ENCODE measurements at places on chromosomes 4 and X.

GRCh38 chr4:20646287-20646686 is 54.0 kb upstream of the PACRGL start:
- no peak for DNase-seq

DNA sequence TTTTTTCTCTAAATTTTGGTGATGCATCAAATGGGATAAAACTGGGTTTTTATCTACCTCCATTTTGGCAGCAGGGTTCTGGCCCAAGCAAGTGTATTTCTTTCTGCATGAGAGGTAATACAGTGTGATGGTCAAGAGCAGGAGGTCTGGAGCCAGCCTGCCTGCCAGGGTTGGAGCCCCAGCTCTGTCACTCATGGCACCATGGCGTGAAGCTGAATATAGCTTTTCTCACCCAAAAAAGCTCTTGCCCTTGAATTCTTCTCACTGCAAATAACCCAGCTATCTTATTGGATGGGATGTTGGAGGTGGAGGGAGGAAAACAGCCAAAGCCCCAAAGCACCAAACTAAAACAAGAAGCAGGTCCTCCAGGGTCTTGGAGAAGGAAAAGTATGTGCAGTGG is 218.4 kb downstream of the ARHGAP10 start:
- DNase-seq, result no peak

DNA sequence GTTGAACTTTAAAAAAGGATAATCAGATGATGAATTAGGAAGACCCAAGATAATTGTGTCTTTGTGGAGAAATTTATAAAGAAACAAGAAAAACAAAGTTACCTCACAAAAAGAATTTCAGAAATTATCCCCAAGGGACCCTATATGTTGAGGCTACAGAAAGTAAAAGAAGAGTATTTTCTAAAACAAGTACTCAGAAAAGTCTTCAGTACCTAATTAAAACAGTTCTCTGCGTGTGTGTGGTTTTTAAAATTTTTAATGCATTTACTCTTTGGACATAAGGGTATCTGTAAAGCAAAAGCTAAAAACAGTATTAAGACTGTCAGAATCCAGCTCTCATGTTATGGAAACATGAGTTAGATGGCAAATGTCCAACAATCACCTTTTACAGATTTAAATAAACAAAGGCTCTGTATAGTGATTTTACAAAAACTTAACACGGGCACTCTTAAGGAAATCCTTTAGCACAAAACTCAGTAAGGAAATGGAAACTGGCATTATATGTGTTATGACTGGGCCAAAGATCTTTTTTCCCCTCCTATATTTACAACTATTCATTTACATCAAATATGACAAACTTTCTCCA is 187.5 kb downstream of the NSUN7 start:
- no peak for DNase-seq

DNA sequence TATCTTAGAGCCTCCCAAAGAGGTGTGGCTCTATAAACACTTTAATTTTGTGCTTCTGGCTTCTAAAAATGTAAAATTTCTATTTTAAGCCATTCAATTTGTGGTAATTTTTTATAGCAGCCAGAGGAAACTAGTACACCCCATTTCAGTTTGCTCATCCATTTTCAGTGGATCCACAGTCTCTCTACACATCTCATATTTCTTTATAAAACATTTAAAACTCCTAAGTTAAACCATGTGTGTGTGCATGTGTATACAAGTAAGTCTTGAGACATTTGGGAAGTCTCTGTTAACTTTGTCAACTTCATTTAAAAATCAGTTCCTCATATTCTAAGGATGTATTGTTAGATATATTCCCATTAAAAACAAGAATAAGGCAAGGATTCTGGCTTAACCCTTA is 273.2 kb downstream of the IL15 start:
- DNase-seq, result no peak

DNA sequence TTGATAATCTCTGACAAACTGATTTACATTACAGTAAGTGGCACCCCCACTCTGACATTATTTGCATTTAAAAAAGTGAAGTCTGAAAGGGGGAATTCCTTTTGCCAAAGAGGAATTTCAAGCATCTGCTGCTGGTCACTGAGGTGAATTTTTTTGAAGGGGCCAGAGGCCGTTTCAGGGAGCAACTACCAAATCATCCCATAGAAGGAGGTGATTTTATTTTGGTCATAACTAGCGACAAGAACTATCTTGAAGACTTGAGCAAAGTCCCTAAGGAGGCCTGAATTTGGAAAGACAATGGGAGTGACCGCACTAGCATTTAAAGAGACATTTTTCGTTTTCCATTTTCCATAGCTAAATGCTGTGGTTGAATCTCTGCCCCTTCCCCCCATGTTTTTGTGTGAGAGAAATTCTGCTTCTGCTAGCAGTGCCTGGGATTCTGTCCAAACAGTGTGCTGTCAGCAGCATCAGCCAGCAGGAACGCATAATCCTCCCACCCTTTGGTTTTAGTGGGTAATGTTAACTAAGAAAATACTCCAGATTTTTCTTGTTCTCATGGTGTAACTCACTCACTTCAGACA is 110.1 kb upstream of the MED14 start:
- no peak for DNase-seq

GRCh38 chrX:25442499-25442898 is 426.7 kb upstream of the ARX start:
- DNase-seq, result no peak

DNA sequence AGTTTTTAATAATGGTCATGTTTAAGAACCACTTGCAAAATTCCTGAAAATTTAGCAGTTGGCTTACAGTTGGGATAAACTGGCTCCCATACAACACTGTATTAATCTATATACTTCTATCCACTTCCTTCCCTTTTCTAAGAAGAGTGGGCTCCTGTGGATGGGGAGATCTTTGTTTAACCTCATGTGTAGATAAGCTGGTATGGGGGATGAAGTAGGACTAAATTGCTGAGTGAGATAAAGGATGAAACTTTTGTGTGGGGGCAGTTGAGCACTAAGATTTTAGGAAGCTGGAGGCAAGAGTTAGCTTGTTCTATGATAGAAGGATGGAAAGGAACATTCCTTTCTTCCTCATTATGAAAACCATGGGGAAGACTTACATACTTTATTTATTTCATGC is 54.6 kb upstream of the ATP8A1 start:
- no peak for DNase-seq

- DNase-seq, result no peak
Observed at GRCh38 chr4:124423160-124423559, 289.4 kb downstream of the ANKRD50 start.

DNA sequence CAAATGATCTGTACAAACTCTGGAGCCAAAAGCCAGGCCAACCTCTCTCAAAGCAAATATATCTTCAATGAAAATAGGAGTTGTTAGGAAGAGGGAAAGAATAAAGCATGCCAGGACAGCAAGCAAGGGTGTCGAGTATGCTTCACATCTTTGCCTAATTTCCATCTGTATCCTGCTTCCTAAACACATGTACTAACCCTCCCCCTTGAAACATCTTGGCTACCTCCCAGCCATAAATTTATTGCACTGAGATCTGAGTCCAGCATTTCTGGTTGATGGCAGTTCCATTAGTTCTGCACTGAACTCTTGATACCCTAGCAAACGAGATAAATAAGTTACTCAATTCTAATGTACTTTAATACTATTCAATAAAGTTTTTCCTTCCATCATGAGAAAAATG is 430.5 kb upstream of the TRAM1L1 start:
- no peak for DNase-seq

- DNase-seq, result no peak
Observed at GRCh38 chr4:107850438-107850837, 25.7 kb downstream of the SGMS2 start.

DNA sequence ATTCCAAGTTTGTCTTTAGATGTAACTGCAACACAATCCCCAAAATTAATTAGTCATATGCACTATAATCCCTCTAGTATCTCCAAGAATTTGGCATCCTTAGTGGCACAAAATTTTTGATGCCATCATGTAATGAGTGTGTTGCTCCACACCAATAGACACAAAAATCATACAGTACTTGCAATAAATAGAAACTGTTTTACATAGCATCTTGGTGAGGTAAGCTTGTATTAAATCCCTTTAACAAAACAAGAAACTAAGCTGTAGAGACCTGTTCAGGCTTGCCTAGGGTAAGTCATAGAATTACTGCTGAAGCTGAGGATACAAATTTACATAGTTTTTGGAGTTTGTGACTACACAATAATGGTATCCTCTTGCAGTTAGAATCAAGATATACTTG is 64.5 kb upstream of the PRSS12 start:
- no peak for DNase-seq

DNA sequence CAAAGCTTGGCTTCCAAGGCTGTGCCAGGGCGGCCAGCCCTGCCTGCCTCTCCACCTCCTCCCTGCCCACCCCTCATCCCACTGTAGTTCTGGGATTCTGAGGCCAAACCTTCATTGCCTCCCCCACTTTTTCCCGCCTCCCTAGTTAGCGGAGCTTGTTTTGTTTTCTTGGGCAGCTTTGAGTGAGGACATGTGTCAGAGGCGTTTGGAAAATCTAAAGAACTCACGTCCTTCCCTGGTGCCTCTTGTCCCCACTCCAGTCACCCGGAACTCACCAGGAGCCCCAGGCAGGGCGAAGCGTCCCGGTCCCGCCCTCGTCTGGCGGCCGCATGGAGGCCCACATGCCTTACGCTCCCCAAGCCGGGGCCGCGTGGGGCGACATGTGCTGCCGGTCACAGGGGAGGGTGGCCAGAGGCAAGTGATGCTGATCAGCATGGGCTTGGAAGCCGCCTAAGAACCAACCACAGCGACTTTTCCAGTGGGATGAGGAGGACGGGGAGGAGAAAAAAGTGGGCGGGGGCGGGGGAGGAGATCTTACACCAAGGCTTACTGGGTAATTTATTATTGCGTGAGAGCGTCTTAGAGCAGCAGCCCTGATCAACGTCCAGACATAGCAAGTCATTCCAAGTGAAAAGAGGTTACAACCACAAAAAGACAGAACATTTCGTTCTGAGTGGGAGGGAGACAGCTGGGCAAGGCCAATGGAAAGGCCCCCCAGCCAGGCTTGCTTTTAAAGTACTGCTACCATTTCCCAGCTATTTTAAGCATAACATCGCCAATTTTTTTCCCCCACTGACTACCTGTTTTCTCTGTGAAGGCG is 48.5 kb downstream of the PRPS1 start:
- peak; percentile 62 for DNase-seq

- no peak for DNase-seq
Observed at GRCh38 chr4:151665022-151665784, 95.6 kb downstream of the GATB start.

- no peak for DNase-seq
Observed at GRCh38 chr4:47483745-47484144, 1.3 kb upstream of the ATP10D start.

DNA sequence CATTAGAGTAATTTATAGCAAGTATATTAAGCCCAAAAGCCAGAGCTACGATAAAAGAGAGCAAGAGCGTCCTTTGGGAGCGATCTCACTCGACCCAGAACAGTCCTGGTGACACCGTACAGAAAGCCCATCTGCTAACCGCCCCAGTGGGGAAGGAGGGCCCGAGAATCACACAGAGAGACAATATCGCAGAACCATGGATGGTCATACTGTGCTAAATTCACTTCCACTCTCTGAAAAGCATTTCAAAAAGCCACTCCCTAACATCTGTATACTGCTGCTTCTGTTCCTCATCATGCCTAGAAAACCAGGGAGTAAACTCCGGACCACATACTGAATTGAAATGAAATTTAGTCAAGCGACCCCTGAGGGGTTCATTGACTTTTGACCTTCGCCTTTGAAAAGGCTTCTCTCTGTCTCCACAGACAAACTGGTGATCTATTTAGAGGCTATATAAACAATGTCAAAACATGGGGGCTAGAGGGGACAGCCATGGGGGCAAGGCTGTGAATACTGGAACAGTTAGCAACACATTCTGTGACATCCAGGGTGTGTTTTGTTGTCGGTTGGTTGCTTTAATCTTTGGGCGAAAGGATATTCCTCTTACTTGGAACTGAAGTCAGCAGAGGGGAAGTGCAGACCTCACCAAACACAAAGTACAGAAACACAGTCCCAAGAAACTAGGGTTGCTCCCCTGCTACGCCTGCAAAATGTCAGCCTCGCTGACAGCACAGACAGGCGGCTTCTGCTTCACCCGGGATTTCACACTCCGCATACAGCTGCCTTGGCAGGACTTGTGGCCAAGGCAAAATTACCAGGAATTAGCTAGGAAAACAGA is 129.0 kb upstream of the RASGEF1B start:
- no peak for DNase-seq

DNA sequence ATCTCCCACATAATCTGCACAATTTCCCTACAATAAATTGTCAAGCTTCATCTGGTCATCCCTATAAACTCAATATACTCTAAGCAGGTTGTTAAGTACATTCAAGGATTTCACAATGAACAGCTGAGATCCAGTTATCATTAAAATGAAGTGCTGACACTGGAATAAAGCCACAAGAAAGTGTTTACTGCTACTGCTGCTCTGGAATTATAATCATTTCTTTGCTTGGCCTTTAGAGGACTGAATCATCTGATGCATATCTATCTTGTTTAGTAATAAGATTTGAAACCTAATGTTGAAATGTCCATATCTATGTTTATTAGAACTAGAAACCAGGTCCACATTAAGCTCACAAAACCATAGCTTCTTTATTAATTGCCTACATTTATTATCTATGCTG is 338.6 kb upstream of the ZFP42 start:
- DNase-seq, result no peak

- no peak for DNase-seq
Observed at GRCh38 chr4:181661090-181661489, 582.1 kb upstream of the TENM3 start.

DNA sequence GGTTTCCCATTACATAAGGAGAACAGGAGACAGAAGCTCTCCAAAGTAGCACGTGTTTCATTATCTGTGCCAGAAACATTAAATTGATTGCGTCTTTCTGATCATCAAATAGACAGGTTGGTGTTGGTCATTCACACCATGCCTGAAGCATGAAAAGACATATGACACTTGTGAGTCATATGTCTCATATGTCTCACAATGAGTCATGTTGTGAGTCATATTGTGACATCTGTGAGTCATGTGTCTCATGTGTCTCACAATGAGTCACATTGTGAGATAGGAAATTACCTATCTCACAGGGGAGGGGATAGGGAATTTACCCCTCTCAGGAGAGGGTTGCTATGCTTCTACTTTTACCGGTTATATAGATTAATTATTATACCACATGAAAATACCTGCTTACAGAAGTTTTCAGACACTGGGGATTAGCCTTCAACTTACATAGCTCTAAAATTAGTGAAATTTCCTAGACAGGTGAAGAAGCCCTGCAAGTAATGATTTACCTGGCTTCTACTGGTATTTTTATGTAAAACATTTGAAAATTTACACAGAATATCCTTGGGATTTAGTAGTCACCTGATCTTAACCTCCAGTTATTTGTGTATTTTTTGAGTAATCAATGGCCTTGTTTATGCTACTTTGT is 80.8 kb downstream of the NPFFR2 start:
- DNase-seq, result peak; percentile 43

All from activated CD8-positive, alpha-beta memory T cell treated with anti-CD3 and anti-CD28 coated beads, Interleukin-2, amount 10 ng/mL, durations not matched to agents 7 days and 5 days (primary cell).